ENCODE measurements at places on chromosomes 2 and 18. TPM values are rescaled to one million over a fixed set of nuclear protein-coding genes. Genes with fewer than 3 reads are reported as not detected.

DNA sequence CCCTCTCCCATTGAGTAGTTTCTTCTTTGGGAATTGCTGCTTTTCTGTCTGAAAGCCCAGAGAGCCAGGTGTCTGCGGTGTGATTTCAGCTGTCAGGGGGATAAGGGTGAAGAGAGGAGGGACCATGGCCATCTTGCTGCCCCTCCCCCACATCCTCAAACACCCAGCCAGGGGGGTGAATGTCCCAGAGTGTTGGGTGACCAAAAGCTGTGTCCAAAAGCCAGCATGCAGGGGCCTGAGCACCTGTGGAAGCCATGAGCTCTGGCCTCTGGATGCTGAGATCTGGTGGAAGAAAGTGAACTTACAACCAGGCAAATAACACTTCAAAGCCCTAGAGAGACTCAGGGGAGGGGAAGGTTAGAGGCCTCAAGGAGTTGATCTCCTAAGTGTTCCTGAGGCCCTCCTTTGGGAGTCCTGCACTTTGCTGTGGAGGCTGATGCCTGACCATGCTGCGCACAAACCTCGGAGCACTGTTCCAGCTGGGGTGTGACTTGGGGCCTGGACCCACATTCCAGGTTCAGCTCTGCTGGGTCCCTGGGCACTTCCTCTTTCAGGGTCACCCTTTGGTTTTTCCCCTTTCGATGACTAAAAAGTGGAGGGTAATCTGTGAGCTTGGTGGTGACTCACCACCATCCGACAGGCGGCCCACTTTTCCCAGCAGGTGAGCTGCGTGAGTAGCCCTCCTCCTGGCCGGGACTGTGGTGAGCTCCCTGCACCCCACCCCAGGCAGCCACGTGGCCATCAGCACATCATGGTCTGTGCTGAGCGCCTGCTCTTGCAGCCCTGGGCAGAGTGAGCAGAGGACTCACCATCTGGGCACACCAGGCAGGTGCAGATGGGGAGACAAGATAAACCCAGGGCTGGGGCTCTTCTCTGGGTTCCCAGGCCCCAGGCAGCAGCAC, 66.8 kb upstream of the FOSL2 start:
- no peak for DNase-seq

DNA sequence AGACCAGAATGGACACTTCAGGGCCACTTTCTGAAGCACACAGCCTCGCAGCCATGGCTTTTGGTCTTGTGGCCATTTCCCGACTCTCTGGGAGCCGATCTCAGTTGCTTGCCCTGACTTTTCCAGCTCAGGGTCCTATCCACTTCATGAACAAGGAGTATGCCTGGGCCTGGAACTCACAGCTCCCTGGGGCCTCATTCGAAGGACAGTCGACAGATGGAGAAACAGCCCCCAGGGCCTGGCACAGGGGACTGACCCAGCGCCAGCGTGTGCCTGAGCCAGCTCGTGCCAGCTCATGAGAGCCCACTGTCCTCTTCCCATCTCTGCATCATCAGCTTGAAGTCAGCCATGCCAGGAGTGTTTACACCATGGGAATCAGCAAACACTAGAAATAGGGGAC, 134.6 kb upstream of the GPC1 start:
- DNase-seq = no peak

DNA sequence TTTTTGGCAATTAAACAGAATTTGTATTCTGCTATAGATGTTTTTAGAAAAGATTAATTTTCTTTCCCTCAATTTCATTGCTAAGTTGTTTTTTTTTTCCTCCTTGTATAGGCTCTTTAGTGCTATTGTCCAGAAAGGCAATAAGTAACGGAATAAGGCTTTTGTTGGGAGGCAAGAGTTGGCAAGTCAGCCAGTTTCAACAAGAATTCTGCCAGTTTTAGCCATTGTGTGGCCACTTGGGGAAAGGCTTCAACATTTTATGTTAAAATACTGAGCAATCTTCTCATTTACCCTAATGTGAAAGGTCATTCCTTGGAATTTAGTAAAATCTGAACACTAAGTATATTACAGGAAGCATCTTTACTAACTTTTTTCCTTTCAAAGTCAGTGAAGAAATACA, 9.6 kb downstream of the CALCRL start:
- DNase-seq = no peak

DNA sequence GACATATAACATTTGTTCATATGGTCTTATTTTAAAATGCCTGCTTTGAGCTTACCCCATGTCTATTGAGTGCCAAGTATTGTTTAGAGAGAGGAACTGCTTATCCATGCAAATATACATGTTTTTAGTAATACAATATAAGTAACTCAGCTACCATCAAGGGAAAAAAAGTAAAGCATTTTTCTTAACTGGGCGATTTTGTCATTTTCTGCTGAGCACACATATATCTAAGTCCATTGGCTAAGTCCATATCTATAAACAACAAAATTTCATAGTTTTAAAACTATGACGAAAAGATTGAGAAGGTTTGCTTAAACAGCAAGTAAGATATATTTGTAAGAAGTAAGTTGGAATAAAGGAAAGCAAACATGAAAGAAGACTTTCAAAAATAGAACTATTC, 82.7 kb downstream of the CALCRL start:
- DNase-seq = no peak

GRCh38 chr2:71934595-71935261, 212.9 kb downstream of the CYP26B1 start:
- no peak for DNase-seq

DNA sequence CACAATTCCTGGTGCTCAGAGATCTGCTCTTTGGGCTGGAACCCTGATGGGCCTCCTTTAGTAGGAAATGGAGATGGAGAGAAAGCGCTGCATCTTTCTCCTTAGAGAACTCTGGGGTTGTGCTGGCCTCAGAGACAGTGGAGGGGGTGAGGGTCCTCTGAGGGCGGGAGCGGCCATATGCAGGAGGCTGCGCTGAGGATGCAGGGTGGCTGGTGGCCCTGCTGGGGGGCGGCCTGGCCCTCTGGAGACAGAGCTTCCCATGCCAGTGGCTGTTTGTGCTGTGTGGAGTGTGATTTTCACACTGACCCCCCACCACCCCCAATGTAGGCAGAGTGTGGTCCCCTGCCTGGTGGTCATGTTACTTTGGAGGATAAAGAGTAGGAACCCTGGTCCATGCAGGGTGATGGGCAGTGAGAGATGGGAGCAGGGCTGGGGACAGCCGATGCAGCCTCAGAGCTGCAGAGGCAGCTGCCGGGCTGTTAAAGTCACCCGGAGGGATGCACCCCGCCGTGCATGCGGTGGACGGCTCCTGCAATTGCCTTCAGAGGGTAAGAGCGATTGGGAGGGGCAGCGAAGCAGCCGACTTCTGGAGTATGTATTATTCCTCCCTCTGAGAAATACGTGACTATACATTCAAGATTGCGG, 194.6 kb downstream of the FAM210A start:
- no peak for DNase-seq

GRCh38 chr2:112092286-112093041, 37.4 kb downstream of the TMEM87B start:
- DNase-seq = peak; percentile 83

Gene ONECUT2
- under 0.01 TPM for total RNA-seq

Gene LINC00305
- total RNA-seq = not detected
